Chondrocyte (in vitro differentiated cells): ENCODE measurements at places on chromosomes 13 and 19. TPM values are rescaled to one million over a fixed set of nuclear protein-coding genes. Genes with fewer than 3 reads are reported as not detected.

ZNF665 gene
- total RNA-seq, result 1.4 to 4.7 TPM (median 3.3 TPM) in 3 replicates

MEDAG gene
- total RNA-seq, result 2.8 to 21.0 TPM (median 19.0 TPM) in 3 replicates

CLEC11A gene
- 2.9 to 5.4 TPM (median 5.1 TPM) in 3 replicates for total RNA-seq

AMH gene
- 10.2 to 18.8 TPM (median 10.8 TPM) in 3 replicates for total RNA-seq

SKA3 gene
- total RNA-seq, result 3.1 to 4.7 TPM (median 4.2 TPM) in 3 replicates

LRRC63 gene
- 0.15 TPM in 1 of 3 replicates, not detected in the others for total RNA-seq

RFPL4AL1 gene
- total RNA-seq, result not detected in 3 replicates
